ENCODE measurements at places on chromosomes 2 and 18.

GRCh38 chr2:158973116-158973956 is 4.9 kb downstream of the TANC1 start:
- no peak for DNase-seq

DNA sequence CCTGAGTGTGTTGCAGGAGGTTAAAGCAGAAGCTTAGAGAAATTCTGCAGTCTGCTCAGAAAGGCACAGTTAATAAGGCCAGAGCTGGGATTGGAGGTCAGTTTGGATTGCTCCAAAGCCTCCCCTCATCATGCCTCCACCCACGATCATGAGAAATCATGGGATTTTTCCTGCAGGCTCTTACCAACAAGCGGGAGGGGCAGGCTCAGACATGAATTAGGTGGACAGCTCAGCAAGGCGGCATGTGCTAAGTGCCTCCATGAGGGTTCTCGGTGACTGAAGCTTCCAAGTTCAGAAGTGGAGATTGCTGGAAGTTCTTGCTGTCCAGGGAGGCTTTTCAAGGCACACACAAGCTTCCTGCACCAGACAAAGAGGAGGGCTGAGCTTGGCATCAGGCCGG is 163.8 kb downstream of the SETBP1 start:
- DNase-seq: no peak

DNA sequence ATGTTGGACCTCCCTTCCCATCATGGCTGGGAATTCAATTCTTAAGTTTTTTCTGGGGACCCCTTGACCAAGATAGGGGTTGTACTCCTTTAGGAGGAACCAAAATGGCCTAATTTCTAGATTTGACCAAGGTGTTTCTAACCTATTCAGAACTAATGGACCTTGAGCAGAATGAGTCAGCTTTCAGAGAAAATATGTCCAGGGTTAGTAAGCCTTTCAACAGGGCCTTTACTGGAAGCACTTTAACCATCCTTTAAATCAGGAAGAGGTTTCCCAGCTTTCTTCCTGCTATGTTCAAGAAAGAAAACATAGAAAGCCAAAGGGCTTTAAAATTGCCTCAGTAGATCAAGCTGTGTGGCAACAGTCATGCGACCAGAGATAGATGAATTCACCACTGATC is 1184.9 kb upstream of the ACVR2A start:
- DNase-seq: no peak

GRCh38 chr2:54048117-54048785 is 67.2 kb upstream of the ACYP2 start:
- no peak for DNase-seq

- no peak for DNase-seq
Observed at GRCh38 chr2:211248841-211249240, 692.4 kb downstream of the CPS1 start.

- DNase-seq: no peak
Observed at GRCh38 chr18:8140841-8141501, 468.3 kb upstream of the RAB12 start.

- DNase-seq: no peak
Observed at GRCh38 chr18:74715865-74716712, 118.4 kb downstream of the ZNF407 start.

Data from mucosa of gallbladder (tissue), 1 donor.